ENCODE measurements at places on chromosomes 12 and 14.

DNA sequence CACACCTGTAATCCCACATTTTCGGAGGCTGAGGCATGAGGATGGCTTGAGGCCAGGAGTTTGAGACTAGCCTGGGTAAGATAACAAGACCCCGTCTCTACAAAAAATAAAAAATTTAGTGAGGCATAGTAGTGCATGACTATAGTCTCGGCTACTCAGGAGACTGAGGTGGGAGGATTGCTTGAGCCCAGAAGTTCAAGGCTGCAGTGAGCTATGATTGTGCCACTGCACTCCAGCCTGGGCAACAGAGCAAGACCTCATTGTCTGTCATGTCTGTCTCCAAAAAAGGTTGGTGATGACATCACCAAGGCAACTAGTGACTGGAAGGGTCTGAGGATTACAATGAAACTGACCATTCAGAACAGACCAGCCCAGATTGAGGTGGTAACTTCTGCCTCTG lies 83.5 kb upstream of the COCH start:
- DNase-seq = no peak

GRCh38 chr12:71415336-71416231 lies 24.0 kb upstream of the LGR5 start:
- no peak for DNase-seq

- DNase-seq = no peak
These were observed 222.5 kb downstream of the TMEM117 start for GRCh38 chr12:44058366-44058765.

GRCh38 chr14:95505030-95505589 lies 11.3 kb downstream of the SYNE3 start:
- no peak for DNase-seq

GRCh38 chr12:108091679-108092051 lies 37.4 kb upstream of the WSCD2 start:
- DNase-seq = no peak

- no peak for DNase-seq
These were observed 70.4 kb downstream of the ARL6IP4 start for GRCh38 chr12:123050913-123051312.

Measured in stimulated activated CD8-positive, alpha-beta memory T cell treated with anti-CD3 and anti-CD28 coated beads, Interleukin-7, amount 100 ng/mL, for 1 hour (primary cell).